ENCODE measurements at places on chromosomes 4 and X.

- no peak for DNase-seq
These were observed 360.7 kb downstream of the BMPR1B start for GRCh38 chr4:95118497-95118896.

DNA sequence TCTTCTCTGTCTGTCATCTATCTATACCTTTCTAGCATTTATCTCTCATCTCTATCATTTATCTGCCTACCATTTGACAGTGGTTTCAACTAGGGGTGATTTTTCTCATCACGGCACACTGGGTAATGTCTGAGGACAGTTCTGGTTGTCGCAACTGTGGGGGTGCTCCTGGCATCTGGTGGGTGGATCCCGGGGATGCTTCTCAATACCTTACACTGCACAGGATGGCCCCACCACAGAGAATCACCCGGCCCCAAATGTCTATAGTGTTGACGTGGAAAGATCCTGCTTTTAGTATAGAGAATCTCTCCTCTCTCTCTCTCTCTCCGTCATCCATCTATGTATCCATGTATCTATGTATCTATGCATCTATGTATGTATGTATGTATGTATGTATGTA, 7.2 kb downstream of the P2RY8 start:
- DNase-seq = no peak

- no peak for DNase-seq
These were observed 22.7 kb upstream of the DRD5 start for GRCh38 chr4:9758641-9759317.

GRCh38 chr4:160595646-160596045, 1492.8 kb downstream of the RAPGEF2 start:
- no peak for DNase-seq
